Hematopoietic multipotent progenitor cell treated with erythropoietin and hydrocortisone succinate and interleukin-3 and kit ligand, for 17 days (in vitro differentiated cells): ENCODE measurements at places on chromosomes 2 and 18.

DNA sequence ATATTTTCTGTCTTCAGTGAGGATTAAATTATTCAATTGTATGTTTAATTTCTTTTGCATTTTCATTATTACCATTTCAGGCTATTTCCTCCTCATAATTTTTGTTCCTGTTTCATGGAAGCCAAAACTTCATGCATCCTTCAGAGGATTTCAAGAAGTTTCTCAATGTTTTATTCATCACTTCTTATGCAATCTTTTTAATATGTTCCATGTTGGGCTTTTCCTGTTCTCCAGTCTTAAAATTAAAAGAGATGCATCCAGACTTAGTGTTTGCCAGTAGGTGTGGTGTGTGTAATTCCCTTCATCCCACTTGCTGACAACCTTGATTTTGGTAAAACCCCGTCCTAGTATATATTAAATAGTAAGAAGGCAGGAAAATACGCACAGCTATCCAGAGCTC lies 190.0 kb downstream of the EN1 start:
- DNase-seq = no peak

DNA sequence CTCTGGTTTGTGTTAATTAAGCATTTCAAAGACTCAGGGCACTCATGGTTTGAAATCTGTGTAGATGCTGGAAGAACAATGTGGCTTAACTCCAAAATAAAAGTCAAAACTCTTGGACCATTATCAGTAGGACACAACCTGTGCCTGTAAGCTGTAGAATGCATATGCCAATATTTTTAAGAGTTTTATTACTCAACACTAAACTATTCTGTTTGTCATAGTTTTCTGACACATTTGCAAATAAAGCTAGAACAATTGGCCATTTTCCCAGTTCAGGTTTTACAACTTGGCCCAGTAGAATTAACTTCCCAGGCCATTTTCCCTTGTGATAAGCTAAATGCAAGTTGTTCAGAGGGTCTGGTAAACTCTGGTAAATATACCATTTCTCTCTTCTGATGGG lies 713.1 kb downstream of the CBLN2 start:
- no peak for DNase-seq

DNA sequence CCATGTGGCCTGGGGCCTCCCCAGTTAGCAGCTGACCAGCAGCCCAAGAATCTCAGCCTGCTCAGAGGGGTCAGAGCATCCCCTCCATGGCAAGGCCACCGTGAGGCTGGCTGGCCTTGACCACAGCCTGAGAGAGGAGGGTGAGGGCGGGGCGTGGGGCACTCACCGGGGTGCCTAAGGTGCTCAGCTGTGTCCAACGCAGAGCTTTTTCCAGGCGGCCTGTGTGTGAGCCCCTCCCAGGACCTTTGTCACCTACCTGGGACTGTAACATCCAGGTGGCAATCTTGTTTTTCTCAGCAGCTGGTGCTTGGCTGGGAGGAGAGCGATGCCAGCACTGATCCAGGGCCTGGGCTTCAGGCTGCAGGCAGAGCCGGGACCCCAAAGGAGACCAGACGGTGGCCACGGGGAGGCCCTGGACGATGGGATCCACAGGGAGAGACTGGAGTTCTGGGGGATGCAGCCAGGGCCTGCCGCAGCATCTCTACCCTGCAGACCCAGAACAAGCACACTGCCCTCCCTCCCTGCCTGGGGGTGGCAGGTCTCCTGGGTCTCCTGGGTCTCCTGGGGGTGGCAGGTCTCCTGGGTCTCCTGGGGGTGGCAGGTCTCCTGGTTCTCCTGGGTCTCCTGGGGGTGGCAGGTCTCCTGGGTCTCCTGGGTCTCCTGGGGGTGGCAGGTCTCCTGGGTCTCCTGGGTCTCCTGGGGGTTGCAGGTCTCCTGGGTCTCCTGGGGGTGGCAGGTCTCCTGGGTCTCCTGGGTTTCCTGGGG lies 12.3 kb downstream of the SNED1 start:
- DNase-seq = no peak

- DNase-seq = no peak
These were observed 93.5 kb downstream of the CAPN13 start for GRCh38 chr2:30713698-30714097.

DNA sequence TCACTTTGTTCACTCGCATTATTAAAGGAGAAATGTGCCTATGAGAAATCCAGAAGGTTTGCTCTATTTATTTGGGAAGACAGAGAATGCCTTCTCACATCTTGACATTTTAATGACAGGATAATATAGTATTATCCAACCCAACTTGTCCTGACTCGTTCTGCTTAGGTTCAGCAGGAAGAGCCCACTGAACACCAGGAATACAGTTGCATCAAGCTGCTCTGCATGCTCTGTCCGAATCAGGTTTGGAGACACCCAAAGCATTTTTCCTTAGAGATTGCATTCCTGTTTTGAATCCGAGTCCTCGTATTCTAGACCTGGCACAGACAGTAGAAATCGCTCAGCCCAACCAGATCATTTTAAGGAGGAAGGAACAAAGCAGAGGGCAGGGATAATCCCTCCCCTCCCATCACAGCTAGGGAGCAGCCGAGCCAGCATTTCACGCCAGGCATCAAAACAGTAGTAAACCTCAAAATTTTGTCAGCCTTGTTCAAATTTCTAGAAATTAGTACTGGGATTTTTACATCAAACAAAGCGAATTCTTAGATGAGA lies 837.4 kb upstream of the ID2 start:
- DNase-seq = no peak

DNA sequence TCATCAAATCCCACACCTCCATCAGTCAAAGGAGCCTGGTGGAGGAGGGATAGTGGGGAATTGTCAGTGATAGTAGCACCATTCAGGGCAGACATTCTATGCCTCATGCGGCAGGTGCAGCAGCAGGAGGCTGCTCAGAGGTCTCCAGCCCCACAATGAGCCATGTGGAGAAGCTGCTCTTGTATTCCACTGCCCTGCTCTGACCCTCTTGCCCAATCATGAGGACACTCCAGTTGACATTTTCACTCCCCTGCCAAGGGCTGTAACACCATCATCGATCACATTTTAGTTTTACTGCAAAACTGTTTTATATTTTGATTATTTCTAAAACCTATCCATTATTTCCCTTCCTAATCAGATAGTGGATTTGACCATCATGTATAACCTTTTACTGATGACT lies 487.6 kb upstream of the KLHL29 start:
- no peak for DNase-seq

DNA sequence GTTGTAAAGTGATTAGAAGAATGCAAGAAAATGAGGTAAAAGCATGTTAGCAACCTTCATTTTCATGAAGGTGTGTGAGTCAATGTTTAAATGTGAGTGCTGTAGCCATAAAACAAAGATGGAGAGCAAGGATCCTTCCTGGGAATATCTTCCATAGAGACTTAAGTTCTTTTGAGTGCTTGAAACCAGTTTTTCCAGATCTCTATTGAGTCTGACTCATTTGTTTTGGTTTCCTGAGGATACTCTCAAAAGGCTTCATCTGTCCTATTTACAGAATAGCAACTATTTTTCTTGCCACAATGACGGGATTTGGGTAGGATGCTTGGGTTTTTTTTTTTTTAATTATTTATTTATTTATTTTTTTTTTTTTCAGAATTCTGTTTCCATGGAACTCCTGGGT lies 45.9 kb upstream of the ASB1 start:
- no peak for DNase-seq

GRCh38 chr18:55268151-55268601 lies 308.9 kb upstream of the CCDC68 start:
- DNase-seq = no peak

GRCh38 chr18:74420481-74420880 lies 36.6 kb downstream of the DIPK1C start:
- DNase-seq = no peak

GRCh38 chr2:44655401-44655864 lies 286.1 kb upstream of the SIX3 start:
- DNase-seq = no peak

DNA sequence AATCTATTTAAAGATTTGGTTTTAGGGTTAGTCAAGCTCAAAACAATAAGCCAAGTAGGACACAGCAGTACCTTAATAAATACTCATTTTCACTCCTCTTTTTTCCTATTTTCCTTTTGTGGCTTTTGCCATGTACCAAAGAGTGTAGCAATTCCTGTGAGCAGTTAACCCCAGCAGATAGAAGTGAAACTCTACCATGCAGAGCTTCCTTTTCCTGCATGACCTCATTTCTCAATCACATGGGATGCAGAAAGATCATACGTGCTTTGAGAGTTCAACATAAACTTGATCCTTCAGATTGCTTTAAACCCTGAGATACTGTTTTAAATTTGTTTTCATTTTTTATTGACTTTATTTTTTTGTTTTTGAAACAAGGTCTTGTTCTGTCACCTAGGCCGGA lies 99.1 kb upstream of the ARHGAP15 start:
- no peak for DNase-seq

DNA sequence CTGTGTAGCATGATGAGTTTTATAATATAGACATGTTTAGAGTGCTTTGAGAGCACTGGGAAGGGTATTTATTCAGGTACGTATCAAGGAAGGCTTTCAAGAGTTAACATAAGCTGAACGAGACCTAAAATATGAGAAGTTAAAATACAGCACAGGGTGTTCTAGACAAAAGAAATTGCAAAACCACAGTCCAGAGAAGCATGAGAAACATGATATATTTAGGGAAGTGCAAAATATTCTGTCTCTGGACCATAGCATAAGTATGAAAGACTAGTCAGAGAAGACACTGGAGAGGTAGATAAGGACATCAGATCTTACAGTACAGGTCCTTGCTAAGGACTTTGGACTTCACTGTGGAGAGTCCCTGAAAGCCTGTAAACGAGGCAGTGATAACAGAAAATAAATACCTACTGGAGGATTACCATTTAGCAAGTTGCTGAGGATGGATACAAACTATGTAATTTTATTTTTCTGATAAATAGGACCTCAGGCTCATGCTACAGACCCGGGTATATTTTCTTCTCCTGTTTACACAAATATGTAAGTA lies 43.7 kb downstream of the FSIP2 start:
- no peak for DNase-seq

DNA sequence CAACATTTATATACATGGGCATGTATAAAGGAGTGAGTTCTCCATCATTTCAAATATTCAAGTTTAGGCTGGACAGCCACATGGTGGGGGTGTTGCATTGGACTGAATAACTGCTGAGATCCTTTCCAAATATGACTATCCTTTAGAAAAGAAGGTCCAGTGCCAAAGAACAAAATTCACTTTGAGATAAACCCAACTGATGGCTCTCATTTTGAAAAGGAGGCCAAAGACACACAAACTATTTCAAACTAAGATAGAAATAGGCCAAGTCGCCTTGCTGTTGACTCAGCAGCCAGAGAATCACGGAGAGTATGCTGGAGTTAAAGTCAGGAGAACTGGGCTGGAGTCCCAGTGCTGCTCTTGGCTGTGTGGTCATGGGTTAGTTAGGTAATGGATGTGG lies 204.5 kb upstream of the LRATD1 start:
- DNase-seq = no peak

GRCh38 chr2:207416111-207416510 lies 113.7 kb upstream of the CREB1 start:
- DNase-seq = no peak

- DNase-seq = no peak
These were observed 53.8 kb upstream of the TMEM182 start for GRCh38 chr2:102707796-102708695.

DNA sequence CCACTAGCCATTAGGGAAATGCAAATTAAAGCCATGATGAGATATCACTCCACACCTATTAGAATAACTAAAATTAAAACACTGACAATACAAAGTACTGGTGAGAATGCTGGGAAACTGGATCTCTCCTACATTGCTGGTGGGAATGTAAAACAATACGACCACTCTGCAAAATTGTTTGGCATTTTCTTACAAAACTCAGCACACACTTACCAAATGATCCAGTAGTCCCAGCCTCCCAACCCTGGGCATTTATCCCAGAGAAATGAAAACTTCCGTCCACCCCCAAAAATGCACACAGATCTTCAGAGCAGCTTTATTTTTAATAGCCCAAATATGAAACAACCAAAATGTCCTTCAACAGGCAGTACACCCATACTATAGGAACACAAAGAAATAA lies 8.9 kb upstream of the TMSB10 start:
- DNase-seq = no peak

GRCh38 chr2:101698844-101699754 lies 1.6 kb downstream of the MAP4K4 start:
- DNase-seq = no peak

DNA sequence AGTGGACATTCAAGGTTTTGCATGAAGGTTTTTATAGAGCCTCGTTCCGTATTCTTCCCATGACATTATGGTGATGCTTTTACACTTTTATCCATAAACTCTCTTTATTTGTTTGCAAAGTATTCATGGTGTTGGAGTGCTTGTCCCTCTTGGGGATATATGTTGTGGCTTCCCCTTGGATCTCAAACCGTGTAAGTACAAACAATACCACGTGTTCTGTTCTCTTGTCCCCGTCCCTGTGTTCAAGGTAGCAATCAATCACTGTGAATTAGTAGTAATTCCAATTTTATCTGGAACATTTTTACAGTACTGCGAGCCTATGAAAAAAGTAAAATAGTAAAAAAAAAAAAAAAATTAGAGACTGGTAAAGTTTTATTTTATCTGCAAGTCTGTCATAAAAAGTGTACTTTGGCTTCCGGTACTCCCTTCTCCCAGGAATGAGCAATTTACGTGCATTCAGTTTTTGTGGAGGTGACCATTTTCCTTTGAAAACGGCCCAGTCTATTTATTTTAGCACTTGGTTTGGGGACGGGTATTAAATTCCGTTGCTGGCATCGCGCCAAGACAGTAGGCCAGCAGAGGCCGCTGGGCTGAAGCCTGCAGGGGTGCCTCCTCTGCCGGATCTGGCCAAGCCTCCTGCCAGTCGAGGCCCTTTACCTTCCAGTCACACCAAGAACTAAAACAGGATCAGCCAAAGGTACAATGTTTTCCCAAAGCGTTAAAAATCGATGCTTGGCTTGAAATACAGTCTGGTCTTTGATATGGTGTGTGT lies 175.7 kb downstream of the SOCS6 start:
- peak; percentile 23 for DNase-seq

GRCh38 chr2:86416146-86416545 lies 25.0 kb upstream of the KDM3A start:
- DNase-seq = no peak

DNA sequence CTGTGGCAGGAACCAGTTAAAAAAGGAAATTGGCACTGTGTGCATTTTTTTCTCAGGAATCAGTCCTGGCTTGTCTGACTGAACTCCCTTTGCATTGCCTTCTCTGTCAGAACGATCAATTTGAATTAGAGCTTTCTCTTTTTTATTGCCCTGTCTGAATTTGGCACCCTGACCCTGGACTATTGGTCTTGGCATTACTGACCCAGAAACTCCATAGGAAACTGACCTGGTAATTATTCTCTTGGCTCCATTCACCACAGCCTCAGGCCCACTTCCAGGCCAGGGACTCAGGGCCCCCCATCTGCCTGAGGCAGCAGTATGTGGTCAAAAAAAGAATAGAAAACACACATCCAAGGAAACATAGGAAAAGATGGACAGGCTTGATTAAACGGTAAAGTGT lies 32.0 kb upstream of the CCDC88A start:
- DNase-seq = no peak

GRCh38 chr2:122251158-122251557 lies 495.7 kb downstream of the TSN start:
- no peak for DNase-seq
